ENCODE measurements at places on chromosomes 11 and 22. TPM values are rescaled to one million over a fixed set of nuclear protein-coding genes. Genes with fewer than 3 reads are reported as not detected.

DNA sequence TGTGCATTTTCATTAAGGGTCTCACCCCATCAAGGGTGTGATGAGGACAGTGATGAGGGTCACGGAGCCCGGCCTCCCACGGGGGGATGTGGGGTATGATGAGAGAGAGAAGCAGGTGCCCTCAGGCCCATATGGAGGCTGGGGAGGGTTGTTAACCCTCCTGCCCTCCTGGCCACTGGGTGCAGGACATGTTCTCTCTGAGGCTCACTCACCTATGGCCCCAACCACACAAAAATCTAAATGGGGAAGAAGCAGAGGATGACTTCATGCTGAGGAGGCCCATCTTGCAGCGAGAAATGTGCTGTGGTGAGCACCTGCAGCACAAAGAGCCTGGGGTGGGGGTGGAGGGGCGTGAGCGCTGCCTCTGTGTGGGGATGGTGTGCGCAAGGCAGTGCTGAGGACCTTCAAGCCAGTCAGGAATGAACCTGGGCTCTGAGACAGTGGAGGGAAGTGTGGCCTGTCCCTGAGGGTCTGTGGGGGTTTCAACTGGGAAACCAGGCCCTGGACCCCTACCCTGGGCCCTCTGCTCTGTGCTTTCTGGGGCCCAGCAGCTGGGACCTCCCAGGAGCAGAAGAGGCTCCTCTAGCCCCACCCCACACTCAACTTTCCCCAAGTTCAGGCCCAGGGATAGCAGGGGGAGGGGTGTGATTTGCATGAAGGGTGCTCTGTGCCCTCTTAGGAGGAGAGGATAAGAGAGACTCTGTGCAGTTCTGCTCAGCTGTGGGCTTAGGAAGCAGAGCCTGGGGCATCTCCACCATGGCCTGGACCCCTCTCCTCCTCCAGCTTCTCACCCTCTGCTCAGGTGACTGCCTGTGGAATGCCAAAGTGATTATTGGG lies 43.0 kb upstream of the TOP3B start:
- H3K4me1 ChIP-seq = peaks cover 15% of the 10 kb centered on the region
- H3K36me3 ChIP-seq = no peaks in the 10 kb centered on the region
- peak; percentile 58 for DNase-seq
- peaks cover 23% of the 10 kb centered on the region for H3K27me3 ChIP-seq

DNA sequence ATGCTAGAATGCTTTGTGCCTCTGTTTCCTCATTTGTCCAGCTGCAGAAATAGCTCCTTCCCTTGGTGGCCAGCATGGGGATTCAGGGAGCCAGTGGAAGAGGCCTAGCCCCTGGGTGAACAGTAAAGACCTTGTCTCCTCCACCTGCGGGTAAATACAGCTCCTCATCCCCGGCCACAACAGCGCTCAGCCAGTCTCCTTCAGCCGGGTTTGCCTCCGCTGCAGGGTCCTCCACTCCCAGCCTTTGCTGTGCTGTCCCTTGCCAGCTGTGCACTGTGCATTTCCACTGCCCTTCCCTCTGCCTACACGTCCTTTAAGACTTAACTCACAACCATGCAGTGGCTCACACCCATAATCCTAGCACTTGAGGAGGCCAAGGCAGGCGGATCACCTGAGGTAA lies 1.5 kb upstream of the CDC42EP1 start:
- no peak for DNase-seq
- H3K27me3 ChIP-seq = no peaks in the 10 kb centered on the region
- H3K4me3 ChIP-seq = no peak overlapping the region
- H3K36me3 ChIP-seq = peaks cover 16% of the 10 kb centered on the region
- H3K27ac ChIP-seq = no peak overlapping the region
- peaks cover 26% of the 10 kb centered on the region for H3K4me1 ChIP-seq

Gene KCNQ1OT1
- 1.7 TPM for total RNA-seq

Gene NAALADL1
- 0.38 TPM for total RNA-seq

- H3K27me3 ChIP-seq = no peaks in the 10 kb centered on the region
- H3K27ac ChIP-seq = no peak overlapping the region
- DNase-seq = no peak
- peaks cover 17% of the 10 kb centered on the region for H3K4me1 ChIP-seq
Measured at GRCh38 chr11:66907751-66908630, 50.2 kb downstream of the PC start.

DNA sequence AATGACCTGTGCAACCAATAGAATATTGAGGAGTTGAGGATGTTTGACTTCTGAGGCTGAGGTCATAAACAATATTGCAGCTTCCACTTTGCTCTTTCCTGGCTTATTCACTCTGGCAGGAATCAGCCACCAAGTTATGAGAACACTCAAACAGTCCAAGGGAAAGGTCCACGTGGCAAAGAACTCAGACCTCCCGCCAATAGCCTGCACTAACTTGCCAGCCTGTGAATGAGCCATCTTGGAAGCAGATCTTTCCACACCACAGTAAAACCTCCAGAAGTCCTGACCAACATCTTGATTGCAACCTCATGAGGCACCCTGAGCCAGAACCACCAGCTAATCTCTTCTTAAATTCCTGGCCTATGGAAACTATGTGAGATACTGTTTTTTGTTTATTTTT lies 22.7 kb upstream of the PICALM start:
- H3K4me3 ChIP-seq = no peak overlapping the region
- no peaks in the 10 kb centered on the region for H3K36me3 ChIP-seq
- peaks cover 7% of the 10 kb centered on the region for H3K4me1 ChIP-seq
- no peaks in the 10 kb centered on the region for H3K27me3 ChIP-seq
- DNase-seq = no peak
- no peak overlapping the region for H3K27ac ChIP-seq

Gene BARX2
- total RNA-seq = not detected

GRCh38 chr22:16586170-16586569 lies 6.4 kb downstream of the CCT8L2 start:
- no peak overlapping the region for H3K4me3 ChIP-seq
- DNase-seq = peak; percentile 41
- H3K36me3 ChIP-seq = no peaks in the 10 kb centered on the region

- H3K27me3 ChIP-seq = no peaks in the 10 kb centered on the region
- H3K27ac ChIP-seq = peak overlapping the region; percentile 78
- no peak overlapping the region for H3K4me3 ChIP-seq
- H3K4me1 ChIP-seq = no peaks in the 10 kb centered on the region
- DNase-seq = peak; percentile 11
Measured at GRCh38 chr11:35343033-35343598, 76.2 kb downstream of the SLC1A2 start.

- DNase-seq = no peak
- H3K4me3 ChIP-seq = no peak overlapping the region
- H3K36me3 ChIP-seq = no peaks in the 10 kb centered on the region
- H3K27ac ChIP-seq = no peak overlapping the region
- no peaks in the 10 kb centered on the region for H3K27me3 ChIP-seq
- no peaks in the 10 kb centered on the region for H3K4me1 ChIP-seq
Measured at GRCh38 chr11:95700471-95700817, 89.1 kb downstream of the FAM76B start.

DNA sequence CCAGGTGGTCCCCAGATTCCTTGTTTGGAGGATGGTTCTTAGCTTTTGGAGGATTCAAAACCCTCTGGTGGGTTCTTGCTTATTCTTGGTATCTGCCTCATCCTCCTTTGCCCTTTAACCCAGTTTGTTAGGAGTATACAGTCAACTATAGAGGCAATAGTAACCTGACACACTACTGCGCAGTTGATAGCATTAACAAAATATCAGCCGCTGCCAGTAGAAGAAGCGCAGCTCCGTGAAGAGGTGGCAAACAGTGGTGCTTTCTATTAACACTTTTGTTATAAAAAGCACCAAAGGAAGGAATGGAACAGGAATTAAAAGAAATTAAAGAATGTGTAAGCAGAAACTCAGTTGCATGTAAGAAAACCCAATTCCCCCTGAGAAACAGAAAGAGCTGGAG lies 29.3 kb downstream of the SLC22A25 start:
- no peak for DNase-seq
- H3K27me3 ChIP-seq = no peaks in the 10 kb centered on the region
- H3K27ac ChIP-seq = no peak overlapping the region
- no peaks in the 10 kb centered on the region for H3K36me3 ChIP-seq

GRCh38 chr11:134041791-134042696 lies 26.8 kb upstream of the JAM3 start:
- peaks cover 96% of the 10 kb centered on the region for H3K27me3 ChIP-seq
- no peak for DNase-seq

DNA sequence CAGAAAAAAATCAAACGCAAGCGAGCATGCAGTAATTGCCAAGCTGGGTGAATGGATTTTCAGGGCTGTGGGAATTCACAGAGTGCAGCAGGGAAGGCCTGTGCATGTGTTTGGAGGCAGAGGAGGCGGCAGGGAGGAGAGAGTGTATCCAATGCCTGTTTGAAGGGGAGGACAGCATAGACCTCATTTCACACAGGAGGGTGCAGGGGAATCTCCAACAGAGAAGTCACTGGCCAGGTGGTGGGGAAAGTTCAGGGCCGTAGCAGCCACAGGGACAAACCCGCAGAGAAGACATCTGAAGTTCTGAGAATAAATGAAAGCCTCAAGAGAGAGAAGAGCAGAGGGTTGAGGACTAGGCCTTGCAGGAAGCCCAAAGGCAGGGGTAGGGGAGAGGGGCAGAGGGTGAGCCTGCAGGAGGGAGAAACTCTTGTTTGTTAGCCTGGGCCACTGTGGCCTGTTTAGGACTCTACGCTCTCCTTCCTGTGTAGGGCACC lies 19.2 kb upstream of the KDM2A start:
- H3K4me1 ChIP-seq = peaks cover 6% of the 10 kb centered on the region
- DNase-seq = no peak
- H3K27me3 ChIP-seq = no peaks in the 10 kb centered on the region
- H3K36me3 ChIP-seq = no peaks in the 10 kb centered on the region
- no peak overlapping the region for H3K27ac ChIP-seq

GRCh38 chr11:110113505-110113904 lies 20.3 kb downstream of the ZC3H12C start:
- H3K4me3 ChIP-seq = no peak overlapping the region
- H3K27ac ChIP-seq = no peak overlapping the region
- H3K36me3 ChIP-seq = no peaks in the 10 kb centered on the region
- H3K4me1 ChIP-seq = no peaks in the 10 kb centered on the region
- no peak for DNase-seq
- H3K27me3 ChIP-seq = no peaks in the 10 kb centered on the region

Gene CCDC116
- total RNA-seq = 15.6 TPM

- no peak for DNase-seq
- peaks cover 25% of the 10 kb centered on the region for H3K36me3 ChIP-seq
- no peak overlapping the region for H3K4me3 ChIP-seq
- H3K27me3 ChIP-seq = no peaks in the 10 kb centered on the region
- no peak overlapping the region for H3K27ac ChIP-seq
Measured at GRCh38 chr11:72886619-72887018, 72.4 kb downstream of the ATG16L2 start.

DNA sequence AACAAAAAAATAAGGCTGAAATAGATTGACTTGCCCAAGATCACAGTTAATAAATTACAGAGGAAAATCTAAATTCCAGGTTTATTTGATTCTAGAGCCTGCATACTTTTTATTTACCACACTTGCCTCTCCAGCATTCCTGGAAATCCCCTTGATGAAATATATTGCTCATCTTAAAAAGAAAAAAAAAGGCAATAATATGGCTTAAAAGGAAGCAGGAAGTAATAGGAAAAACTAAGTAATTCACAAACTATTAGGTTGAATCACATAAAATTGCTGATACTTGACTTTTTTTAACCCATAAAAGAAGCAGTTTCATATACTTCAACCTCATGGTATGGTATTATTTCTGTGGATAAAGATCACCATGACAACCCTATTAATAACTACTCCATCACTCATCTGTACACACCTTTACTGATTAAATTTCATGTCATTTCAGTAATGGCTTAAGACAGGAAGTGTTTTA lies 52.9 kb downstream of the COPB1 start:
- H3K4me3 ChIP-seq = no peak overlapping the region
- no peak overlapping the region for H3K27ac ChIP-seq
- no peak for DNase-seq
- H3K4me1 ChIP-seq = no peaks in the 10 kb centered on the region
- H3K27me3 ChIP-seq = no peaks in the 10 kb centered on the region

Gene SHANK2
- total RNA-seq = 0.22 TPM

DNA sequence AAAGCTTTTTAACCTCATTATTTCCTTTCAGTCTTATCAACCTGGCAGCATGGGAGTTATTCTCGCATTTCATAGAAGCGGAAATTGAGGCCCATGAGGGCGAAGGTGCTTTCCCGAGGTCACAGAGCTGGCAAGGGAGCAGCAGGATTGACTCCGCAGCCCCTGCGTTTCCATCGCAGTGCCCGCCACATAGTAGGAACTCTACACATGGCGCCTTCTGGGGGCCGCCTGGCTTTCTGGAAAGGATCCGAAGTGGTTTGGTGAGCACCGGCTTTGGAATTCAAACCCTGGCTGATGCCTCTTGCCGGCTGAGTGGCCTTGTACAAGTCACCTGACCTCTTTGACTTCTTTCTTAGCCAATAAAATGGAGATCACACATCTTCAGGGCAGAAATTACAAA lies 93.4 kb downstream of the CEP164 start:
- no peak for DNase-seq
- H3K4me3 ChIP-seq = no peak overlapping the region
- H3K27ac ChIP-seq = no peak overlapping the region
- no peaks in the 10 kb centered on the region for H3K4me1 ChIP-seq
- no peaks in the 10 kb centered on the region for H3K36me3 ChIP-seq
- peaks cover 45% of the 10 kb centered on the region for H3K27me3 ChIP-seq

Gene CDC45
- 312 TPM for total RNA-seq

DNA sequence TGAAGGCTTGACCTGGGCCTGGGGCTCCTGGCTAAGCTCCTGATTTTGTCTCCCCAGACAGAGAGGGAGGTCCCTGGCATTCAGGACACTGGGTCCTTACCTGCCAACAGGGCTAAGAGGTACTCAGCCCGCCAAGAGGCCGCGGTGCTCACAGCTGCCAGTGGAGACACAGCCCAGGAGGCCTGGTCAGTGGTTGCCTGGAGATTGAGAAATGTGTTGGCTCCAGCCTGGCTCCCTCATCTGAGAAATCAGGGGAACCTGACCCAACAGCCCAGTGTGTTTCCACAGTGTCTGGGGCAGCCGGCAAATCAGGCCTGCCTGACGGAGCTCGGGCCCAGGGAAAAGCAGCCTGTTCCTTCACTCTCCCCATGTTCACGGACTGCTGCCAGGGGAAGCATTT lies 79.4 kb upstream of the NAV2 start:
- no peak overlapping the region for H3K27ac ChIP-seq
- no peaks in the 10 kb centered on the region for H3K4me1 ChIP-seq
- no peaks in the 10 kb centered on the region for H3K27me3 ChIP-seq
- DNase-seq = no peak
- no peaks in the 10 kb centered on the region for H3K36me3 ChIP-seq

Gene SHISAL1
- not detected for total RNA-seq

- no peaks in the 10 kb centered on the region for H3K4me1 ChIP-seq
- no peak for DNase-seq
- no peak overlapping the region for H3K27ac ChIP-seq
- no peaks in the 10 kb centered on the region for H3K36me3 ChIP-seq
Measured at GRCh38 chr22:32987081-32987631, 71.0 kb downstream of the SYN3 start.
